ENCODE measurements at places on chromosomes 1 and 21. TPM values are rescaled to one million over a fixed set of nuclear protein-coding genes. Genes with fewer than 3 reads are reported as not detected.
A peak's percentile ranks its signal among the peaks of the same experiment; 100 is the strongest.

Gene TESK2
- polyA plus RNA-seq: 3.7 TPM

Gene MTX1
- polyA plus RNA-seq: 52.0 TPM

Gene FCRL1
- polyA plus RNA-seq: 2.7 TPM

Gene DCST1
- not detected for polyA plus RNA-seq

Gene VSIG8
- polyA plus RNA-seq: not detected

Gene ATF3
- 0.42 TPM for polyA plus RNA-seq

Gene PRELP
- polyA plus RNA-seq: not detected

Gene MPZ
- polyA plus RNA-seq: not detected

Gene IVL
- not detected for polyA plus RNA-seq

Gene TENT5C
- polyA plus RNA-seq: 26.7 TPM

Gene TBX19
- 1.5 TPM for polyA plus RNA-seq

Gene FCGR1A
- polyA plus RNA-seq: not detected

Gene ANGPTL1
- not detected for polyA plus RNA-seq

Gene KRTAP24-1
- polyA plus RNA-seq: not detected

Gene RGS4
- not detected for polyA plus RNA-seq

DNA sequence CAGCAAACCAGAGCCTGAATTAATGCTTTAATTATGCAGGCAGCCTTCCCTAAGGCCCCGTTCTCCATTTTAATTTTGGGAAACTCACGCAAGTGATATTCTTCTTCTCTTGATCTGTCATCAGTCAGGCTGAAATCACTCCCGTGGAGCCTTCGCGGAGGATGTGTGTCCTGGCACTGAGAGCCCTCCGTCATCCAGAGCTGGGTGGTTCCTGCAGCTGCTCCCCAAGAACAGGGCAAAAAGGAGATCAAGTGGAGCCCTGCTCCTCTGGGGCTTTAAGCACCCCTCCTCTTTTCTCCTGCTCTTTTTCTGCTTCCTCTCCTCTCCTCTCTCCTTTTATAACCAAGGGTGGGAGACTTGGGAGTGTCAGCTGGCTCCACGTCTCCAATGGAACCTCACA is 133.2 kb upstream of the CACNA1E start:
- no peak for DNase-seq

DNA sequence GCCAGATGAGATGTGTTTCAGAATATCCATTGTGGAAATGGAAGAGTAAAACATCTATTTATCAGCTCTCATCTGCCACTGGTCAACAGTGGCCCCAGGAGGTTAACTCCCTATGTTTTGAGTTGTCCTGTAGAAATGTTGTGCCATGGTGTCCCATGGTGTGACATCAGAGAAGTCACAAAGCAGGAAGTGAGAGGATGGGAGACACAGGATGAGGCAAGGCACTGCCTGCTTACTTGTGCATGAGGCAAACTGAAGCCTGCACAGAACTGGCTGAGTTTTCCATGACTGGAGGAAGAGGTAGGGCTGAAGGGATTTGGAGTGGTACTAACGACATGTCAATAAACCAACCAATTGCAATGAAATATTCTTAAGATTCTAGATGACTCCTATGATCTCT is 131.5 kb upstream of the ZNF644 start:
- DNase-seq: no peak

GRCh38 chr21:41379901-41380300 is 18.1 kb downstream of the MX2 start:
- DNase-seq: no peak

- DNase-seq: peak; percentile 53
These were observed 28.6 kb downstream of the AGPAT3 start for GRCh38 chr21:43893536-43894205.

DNA sequence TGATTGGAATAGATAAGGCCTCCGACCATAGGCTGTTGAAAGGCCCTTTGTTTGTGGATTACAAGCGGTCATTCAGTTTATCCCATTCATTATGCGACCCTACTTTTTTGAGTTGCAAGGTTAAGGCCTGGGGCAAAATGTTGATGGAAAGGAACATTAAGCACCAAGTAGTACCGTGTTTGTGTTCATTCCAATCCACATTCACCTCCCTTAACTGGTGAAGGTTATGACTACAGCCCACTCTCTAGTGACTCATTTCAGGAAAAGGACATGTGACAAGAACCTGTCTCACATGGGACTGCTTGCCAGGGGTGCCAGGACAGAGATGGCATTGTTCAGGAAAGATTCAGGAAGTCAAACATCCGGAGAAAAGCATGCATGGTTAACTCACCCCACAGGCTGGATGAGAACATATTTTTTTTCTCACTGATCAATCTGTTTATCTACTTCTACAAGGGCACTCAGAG is 81.6 kb downstream of the CD58 start:
- no peak for DNase-seq

GRCh38 chr1:22470227-22470626 is 18.6 kb downstream of the ZBTB40 start:
- DNase-seq: no peak

DNA sequence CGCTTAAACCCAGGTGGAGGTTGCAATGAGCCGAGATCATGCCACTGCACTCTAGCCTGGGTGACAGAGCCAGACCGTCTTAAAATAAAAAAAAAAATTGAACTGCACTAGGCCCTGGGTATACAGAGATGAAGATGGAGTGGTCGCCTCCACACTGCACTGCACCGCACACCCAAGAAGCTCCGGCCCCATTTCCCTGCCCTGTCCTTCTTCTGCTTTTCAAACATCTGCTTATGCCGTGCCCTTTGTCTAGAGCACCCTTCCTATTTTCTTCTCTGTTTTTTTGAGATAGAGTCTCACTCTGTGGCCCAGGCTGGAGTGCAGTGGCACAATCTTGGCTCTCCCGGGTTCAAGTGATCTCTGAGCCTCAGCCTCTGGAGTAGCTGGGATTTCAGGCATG is 17.4 kb downstream of the IQGAP3 start:
- no peak for DNase-seq

DNA sequence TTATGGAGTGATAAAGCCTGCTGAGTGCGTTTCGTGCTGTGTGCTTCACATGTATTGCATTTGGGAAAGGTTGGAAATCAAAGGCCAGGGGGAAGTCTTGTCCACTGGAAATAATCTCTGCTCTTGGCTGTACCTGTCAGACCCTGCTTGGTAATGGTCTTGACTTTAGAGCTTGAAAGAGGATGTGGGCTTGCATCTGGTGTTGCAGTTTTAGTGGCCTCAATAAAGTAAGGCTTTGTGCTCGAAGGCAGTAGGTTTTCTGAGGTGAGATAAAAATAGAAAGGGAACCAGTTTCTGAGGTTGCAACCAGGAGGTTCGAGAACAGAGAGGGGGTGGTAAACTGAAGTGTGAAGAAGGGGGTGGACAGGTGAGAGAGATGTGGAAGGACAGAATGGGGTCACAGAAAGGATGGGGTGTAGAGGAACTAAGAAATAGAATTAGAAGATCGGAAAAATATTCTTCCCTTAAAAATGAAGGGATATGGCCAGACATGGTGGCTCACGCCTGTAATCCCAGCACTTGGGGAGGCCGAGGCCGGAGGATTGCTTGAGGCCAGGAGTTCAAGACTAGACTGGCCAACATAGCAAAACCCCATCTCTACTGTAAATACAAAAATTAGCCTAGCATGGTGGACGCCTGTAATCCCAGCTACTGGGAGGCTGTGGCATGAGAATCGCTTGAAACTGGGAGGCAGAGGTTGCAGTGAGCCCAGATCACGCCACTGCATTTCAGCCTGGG is 1.5 kb downstream of the S100PBP start:
- no peak for DNase-seq

- no peak for DNase-seq
These were observed 13.0 kb upstream of the NEK2 start for GRCh38 chr1:211688421-211688820.

DNA sequence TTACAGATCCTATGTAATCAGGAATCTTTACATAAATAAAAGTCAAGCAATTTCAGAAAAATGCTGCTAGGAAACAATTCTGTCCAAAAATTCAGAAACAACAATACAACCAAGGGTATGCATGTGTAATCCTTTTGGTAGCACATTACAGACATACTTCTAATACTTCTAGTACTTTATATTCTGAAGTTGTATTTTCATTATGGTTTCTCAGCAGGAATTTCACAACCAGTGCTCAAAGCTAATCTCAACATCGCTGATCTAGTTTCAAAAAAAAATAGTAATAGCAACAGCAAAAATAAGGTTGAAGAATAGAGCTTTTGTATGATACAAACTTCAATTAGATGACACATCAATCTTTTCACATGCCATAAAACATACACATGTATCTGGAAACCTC is 545.2 kb downstream of the LTN1 start:
- no peak for DNase-seq

GRCh38 chr1:155913969-155914757 is 3.0 kb upstream of the RIT1 start:
- DNase-seq: no peak

- DNase-seq: no peak
These were observed 26.2 kb downstream of the OR10J5 start for GRCh38 chr1:159509440-159510228.

DNA sequence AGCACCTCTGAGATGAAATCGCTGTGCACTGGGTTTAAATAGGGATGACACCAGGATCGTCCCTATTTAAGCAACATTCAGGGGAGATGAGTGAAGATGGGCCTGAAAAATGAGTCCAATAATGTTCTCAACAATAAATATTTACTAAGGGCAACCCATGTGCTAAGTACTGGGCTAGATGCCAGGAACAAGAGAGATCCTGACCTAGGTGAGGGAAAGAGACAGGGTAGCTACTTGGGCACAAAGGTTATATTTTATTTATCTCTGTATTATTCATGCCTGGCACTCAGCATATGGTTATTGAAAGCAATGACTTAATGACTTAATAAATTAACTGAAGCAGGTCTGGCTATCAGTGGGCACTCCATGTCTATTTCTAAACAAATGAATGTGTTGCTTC is 27.4 kb upstream of the AVPR1B start:
- no peak for DNase-seq

DNA sequence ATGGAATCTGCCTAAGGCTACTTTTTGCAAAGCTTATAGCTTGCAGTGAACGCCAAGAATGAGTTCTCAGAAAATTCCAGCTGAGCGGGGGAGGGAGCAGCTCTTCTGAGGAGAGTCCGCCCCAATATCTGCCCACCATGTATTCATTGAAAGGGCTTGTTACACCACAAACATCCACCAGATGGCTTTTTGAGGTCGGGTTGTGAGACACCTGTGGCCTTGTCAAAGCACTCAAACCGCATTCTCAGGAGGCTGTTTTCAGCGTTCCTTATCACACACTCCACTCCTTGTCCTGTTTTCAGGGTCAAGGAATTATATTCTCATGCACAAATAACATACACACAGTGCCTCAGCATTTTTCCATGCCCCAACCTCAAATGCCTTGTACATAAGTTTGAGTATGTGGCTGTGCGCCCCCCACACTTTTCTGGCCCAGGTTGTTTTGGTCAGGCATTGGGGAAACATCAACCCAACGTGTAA is 3.9 kb upstream of the C4BPB start:
- DNase-seq: peak; percentile 60

DNA sequence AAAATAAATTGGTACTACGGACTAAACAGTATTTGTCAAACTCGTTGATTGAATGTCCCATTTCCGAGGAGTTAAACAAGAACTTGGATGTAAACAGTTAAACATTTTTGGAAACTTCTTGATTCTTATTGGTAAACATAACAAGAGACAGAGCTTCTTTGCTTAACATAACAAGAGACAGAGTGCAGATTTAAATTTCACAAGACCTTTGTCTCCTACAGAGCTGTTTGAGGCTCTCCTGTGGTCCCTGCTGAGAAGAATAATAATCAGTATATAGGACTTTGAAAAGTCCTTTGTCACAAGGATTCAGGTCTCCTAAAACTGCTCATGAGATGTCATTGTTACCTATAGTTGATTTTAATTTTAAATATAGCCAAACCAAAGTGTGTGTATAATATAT is 170.6 kb upstream of the C21orf91 start:
- no peak for DNase-seq

- DNase-seq: no peak
These were observed 272.6 kb upstream of the PLXNA2 start for GRCh38 chr1:208516780-208517179.

- DNase-seq: no peak
These were observed 18.9 kb downstream of the NECAP2 start for GRCh38 chr1:16459352-16459925.

DNA sequence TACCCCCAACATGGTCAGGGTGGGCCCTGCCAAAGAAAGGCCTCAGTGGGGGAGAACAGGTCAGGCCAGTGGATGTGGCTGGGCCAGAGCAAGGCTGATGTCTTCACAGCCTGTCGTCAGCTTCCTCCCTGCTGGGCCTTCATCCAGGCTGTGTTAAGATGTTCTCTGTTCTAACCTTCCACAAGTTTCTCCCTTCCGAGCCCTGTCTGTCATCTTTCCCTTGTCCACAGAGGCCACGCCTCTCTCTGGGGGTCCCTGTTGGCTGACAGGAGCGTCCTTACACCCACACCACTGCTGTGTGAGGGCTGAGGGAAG is 36.2 kb downstream of the SIM2 start:
- no peak for DNase-seq

DNA sequence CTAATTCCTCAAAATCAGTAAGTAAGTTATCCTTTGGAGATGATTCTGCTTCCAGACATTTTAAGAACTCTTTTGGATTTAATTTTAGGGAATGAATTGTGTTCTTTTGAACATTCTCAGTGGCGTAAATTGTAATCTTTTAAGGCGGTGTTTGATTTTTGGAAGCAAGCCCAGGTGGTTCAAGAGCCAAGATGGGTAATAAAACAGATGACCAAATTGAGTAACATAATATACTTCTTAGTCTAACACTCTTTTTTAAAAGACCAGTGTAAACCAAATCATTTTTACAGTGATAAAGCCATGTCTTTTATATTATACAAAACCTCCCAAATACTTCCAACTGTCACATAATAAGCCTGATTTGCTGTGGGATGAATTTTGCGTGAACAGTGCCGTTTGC is 133.8 kb downstream of the LRRC40 start:
- no peak for DNase-seq

DNA sequence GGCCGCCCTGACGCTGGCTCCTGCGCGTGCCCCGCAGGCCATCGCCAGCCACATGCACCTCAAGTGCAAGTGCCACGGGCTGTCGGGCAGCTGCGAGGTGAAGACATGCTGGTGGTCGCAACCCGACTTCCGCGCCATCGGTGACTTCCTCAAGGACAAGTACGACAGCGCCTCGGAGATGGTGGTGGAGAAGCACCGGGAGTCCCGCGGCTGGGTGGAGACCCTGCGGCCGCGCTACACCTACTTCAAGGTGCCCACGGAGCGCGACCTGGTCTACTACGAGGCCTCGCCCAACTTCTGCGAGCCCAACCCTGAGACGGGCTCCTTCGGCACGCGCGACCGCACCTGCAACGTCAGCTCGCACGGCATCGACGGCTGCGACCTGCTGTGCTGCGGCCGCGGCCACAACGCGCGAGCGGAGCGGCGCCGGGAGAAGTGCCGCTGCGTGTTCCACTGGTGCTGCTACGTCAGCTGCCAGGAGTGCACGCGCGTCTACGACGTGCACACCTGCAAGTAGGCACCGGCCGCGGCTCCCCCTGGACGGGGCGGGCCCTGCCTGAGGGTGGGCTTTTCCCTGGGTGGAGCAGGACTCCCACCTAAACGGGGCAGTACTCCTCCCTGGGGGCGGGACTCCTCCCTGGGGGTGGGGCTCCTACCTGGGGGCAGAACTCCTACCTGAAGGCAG is 23.4 kb upstream of the ARF1 start:
- peak; percentile 65 for DNase-seq

GRCh38 chr1:43302721-43303470 is 2.1 kb downstream of the TIE1 start:
- no peak for DNase-seq

GRCh38 chr1:192238421-192238820 is 78.4 kb upstream of the RGS21 start:
- DNase-seq: no peak
